ENCODE measurements at places on chromosomes 3 and 15.

GRCh38 chr3:126996905-126997304, 14.0 kb downstream of the PLXNA1 start:
- no peaks in the 10 kb centered on the region for H3K36me3 ChIP-seq
- H3K4me3 ChIP-seq, result no peak overlapping the region
- no peak for DNase-seq
- H3K27ac ChIP-seq, result no peak overlapping the region
- H3K27me3 ChIP-seq, result no peaks in the 10 kb centered on the region

DNA sequence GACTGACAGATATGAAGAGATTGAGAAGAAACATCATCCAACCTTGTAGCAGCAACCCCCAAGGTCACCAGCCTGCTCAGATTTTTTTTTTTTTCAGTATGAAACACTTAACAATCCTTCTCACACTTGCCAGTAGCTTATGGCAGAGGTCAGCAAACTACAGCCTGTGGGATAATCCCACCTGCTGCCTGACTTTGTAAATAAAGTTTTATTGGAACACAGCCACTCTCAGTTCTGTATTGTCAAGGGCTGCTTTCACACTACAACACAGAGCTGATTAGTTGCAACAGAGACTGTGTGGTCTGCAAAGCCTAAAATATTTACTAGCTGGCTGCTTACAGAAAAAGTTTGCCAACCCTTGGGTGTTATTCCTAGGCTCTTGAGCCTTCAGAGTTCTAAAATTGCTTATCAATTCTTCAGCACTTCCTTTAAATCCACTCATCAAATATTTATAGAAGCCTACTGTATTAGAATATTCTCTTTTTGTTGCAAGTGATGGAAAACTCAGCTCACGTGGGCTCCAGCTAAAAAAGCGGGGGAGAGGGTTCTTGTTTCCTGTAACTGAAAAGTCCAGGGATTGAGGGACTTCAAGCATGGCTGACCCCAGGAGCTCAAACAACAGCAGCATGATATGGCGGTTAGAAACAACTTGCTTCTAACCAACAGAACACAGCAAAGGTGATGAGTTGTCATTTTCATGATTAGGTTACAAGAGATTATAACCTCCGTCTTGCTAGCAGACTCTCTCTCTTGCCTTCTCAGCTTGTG, 246.1 kb downstream of the SHQ1 start:
- no peaks in the 10 kb centered on the region for H3K4me1 ChIP-seq
- H3K27me3 ChIP-seq, result peaks cover 2% of the 10 kb centered on the region
- no peak for DNase-seq
- H3K27ac ChIP-seq, result no peak overlapping the region
- H3K36me3 ChIP-seq, result no peaks in the 10 kb centered on the region

- H3K27ac ChIP-seq, result no peak overlapping the region
- H3K4me1 ChIP-seq, result no peaks in the 10 kb centered on the region
- H3K36me3 ChIP-seq, result no peaks in the 10 kb centered on the region
Observed at GRCh38 chr3:174398761-174399160, 460.4 kb upstream of the NAALADL2 start.

DNA sequence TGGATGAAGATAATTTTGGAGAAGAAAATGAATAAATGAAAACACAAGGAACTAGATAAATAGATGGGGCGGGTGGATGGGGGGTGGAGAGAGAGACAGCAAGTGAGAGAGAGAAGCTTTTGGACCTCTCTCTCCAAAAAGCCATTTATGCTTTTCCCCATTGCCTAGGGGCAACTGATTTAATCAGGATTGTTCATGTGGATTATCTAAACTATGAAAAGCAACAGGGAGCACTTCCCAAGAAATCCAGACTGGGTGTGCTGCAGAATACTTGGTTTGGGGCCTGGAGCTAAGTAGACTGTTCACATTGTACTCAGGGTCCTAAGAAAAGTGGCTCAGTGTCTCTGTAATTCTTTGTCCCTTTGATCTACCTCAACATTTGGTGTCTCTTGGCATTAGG, 367.0 kb downstream of the TIGIT start:
- no peak overlapping the region for H3K4me3 ChIP-seq
- DNase-seq, result no peak
- no peaks in the 10 kb centered on the region for H3K4me1 ChIP-seq
- no peaks in the 10 kb centered on the region for H3K27me3 ChIP-seq

- no peaks in the 10 kb centered on the region for H3K27me3 ChIP-seq
- no peak overlapping the region for H3K4me3 ChIP-seq
- DNase-seq, result no peak
Observed at GRCh38 chr3:41478278-41478677, 279.0 kb downstream of the CTNNB1 start.

- no peaks in the 10 kb centered on the region for H3K27me3 ChIP-seq
- DNase-seq, result no peak
- H3K27ac ChIP-seq, result no peak overlapping the region
- no peak overlapping the region for H3K4me3 ChIP-seq
- H3K4me1 ChIP-seq, result peaks cover 20% of the 10 kb centered on the region
- H3K36me3 ChIP-seq, result peaks cover 8% of the 10 kb centered on the region
Observed at GRCh38 chr3:45655906-45656305, 33.3 kb upstream of the SACM1L start.

GRCh38 chr15:25250906-25251622, 187.8 kb downstream of the UBE3A start:
- H3K27ac ChIP-seq, result no peak overlapping the region
- no peaks in the 10 kb centered on the region for H3K4me1 ChIP-seq
- no peak overlapping the region for H3K4me3 ChIP-seq
- no peak for DNase-seq
- H3K27me3 ChIP-seq, result no peaks in the 10 kb centered on the region

DNA sequence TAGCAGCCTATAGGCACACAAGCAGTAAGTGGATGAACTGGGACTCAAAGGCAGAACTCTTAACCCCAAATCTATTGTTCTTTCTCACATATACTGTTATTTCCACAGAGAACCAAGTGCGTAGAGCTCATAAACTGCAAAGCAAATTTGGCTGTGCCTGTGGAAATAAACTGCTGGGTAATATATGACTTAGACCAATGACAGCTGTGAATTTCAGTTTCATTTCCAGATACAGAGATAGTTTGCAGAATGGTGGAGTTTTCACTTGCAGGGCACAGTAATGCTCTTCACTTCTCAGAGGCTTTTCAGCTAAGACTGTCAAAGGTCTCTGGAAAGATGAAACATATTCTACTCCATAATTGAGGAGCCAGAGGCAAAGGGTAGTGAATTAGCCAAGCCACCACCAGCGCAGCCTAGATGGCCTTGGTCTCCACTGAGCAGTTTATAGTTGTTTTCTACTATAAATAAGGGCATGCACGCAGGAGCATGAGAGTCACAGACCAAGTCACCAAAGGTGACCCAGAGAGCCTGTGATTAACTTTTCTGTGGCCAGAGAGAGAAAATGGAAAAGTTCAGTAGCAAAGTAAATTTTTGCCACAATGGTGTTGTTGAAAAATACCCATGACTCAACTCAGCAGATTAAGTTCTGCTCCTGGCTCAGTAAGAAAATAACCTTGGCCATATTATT, 180.7 kb upstream of the GRM7 start:
- no peak overlapping the region for H3K27ac ChIP-seq
- no peak for DNase-seq
- no peaks in the 10 kb centered on the region for H3K4me1 ChIP-seq
- H3K36me3 ChIP-seq, result no peaks in the 10 kb centered on the region

DNA sequence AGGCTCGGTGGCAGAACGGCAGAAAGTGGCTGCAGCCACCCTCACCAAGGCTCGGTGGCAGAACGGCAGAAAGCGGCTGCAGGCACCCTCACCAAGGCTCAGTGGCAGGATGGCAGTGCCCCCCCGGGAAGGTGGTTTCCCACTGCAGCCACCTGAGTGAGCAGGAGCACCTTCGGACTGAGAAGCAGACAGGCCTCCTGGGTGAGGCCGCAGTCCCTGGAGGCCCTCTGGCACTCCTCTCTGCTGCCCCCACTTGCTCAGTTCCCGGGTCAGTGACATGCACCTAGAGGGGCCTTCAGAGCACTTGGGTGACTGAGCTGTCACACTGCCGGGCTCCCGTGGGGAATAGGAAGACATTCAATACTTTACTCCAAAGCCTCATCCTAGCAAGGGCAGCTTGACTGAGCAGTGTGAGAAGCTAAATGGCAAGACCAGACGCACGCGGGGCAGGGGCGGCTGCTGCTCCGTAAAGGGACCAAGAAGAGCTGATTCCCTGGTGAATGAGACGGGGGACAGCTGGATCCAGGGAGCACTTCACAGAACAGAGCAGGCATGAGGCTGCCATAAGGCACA, 62.7 kb downstream of the PCSK6 start:
- H3K4me3 ChIP-seq, result no peak overlapping the region
- peaks cover 4% of the 10 kb centered on the region for H3K27me3 ChIP-seq
- H3K36me3 ChIP-seq, result no peaks in the 10 kb centered on the region
- DNase-seq, result no peak

All from activated CD4-positive, alpha-beta T cell treated with anti-CD3 and anti-CD28 coated beads, Interleukin-2, amount 10 ng/mL, durations not matched to agents 7 days and 5 days (primary cell).